ENCODE measurements at places on chromosomes 2 and 18.
A peak's percentile ranks its signal among the peaks of the same experiment; 100 is the strongest.

DNA sequence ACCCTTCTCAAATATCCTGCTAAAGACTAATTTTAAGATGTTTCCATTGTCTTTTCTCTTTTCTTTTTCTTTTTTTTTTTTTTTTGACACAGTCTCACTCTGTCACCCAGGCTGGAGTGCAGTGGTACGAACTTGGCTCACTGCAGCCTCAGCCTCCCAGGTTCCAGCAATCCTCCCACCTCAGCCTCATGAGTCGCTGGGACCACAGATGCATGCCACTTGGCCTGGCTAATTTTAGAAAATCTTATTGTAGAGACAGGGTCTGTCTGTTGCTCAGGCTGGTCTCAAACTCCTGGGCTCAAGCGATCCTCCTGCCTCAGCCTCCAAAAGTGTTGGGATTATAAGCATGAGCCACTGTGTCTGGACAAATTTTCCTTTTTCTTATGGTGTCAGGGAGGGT is 167.5 kb downstream of the MCFD2 start:
- DNase-seq: no peak

DNA sequence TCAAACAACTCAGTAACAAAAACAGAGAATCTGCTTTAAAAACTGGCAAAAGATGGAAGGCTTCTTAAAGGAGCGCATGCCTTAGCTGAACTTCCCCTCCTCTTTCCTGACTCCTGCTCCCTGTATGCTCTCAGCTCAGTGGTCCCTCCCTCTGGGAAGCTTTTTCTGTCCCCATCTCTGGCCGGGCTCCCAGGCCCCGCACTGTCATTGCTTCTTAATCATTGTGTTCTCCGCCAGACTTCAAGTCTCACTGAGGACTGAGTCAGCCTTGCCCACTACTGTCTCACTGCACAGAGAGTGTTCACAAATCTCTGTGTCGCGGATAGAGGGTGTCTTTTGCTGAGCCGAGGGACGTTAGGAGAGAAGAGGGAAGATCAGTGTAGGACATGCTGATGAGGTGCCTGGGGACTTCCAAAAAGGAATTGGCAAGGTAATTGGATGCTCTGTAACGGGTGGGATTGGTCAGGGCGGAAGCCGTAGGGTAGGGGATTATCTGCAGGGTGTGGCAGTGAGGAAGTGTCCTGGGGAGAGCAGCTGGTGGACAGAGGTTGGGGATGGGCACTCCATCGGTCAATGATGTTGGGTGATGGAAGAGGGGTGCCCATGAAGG is 16.2 kb downstream of the TOGARAM2 start:
- DNase-seq: no peak

DNA sequence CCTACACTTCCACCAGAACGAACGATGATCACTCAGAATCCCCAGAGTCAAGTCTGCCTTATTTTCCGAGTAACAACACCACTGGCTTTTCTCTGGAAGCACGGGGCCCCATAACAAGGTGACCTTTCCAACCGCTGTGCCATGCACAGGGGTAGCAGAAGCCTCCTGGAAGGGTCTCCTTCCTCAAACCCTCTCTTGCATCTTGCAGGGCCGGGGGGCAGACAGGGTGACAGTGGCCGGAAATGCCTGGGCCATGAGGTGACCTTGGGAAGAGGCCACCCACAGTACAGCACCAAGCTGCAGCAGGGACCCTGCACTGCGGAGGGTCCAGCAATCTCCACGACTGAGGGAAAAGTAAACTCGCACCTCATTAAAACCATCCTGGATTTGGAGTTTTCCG is 108.5 kb downstream of the PXDN start:
- DNase-seq: no peak

DNA sequence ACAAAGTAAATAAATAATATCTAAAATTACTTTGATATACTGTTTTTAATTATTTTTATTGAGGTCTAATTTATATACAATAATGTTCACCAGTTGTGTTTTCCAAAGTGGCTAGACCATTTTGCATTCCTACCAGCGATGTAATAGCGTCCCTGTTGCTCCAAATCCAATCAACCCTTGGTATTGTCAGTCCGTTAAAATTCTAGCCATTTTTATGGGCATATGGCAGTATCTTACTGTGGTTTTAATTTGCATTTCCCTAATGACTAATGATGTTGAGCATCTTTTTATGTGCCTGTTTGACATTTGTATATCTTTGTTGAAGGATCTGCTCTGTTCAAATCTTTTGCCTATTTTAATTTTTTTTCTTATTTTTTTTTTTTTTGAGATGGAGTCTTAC is 185.0 kb downstream of the PRPF40A start:
- DNase-seq: no peak

DNA sequence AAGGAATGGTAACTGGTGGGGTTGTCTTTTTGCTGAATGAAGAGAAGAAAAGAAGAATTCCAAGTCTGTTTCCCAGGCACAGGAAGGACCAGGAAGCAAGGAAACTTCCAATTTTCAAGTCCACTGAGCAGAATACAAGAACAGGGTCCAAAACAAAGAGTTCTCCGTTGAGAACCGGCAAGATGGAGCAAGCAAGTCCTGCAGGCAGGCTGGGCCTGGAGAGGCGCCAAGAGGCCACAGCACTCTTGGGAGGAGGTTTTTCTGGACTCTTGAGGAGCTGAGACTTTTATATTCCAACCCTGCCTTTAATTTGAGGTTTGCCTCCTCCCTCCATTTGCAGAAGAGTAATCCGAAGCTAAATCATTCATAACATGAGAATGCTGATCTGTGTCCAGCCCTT is 224.5 kb downstream of the IKZF2 start:
- DNase-seq: no peak

DNA sequence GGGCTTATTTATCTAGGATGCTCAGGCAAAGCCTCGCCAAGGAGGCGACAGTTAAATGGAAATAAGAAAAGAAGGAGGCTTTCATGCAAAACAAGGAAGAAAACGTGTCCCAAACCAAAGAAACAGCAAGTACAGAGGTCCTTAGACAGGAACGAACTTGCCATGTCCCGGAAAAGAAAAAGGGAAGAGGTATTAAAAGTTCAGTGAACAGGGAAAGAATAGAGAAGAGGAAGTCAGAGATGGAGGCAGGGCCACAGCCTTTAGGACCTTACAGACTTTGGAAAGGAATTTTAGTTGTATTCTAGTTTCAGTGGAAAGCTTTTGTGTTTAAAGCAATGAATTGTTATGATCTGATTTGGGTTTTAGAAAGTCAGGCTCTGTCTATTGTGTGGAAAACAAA is 22.1 kb downstream of the IKZF2 start:
- no peak for DNase-seq

- no peak for DNase-seq
These were observed 4.0 kb upstream of the ALLC start for GRCh38 chr2:3654011-3654410.

DNA sequence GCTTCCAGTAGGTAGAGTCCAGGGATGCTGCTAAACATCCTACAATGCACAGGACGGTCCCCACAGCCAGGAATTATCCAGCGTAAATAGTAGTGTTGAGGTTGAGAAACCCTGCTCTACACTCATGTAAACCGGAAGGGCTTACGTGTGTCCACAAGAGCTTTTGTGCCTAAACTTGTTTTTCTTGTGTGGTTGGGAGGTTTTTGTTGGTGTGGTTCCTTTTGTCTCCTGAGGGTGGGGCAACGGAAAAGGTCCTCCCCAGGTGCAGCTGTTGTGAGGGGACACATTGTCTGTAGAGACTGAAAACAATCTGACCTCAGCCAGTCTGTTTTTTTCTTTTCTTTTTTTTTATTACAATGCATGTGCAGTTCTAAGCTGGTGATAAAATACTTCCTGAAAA is 72.7 kb upstream of the MGAT5 start:
- DNase-seq: peak; percentile 46

DNA sequence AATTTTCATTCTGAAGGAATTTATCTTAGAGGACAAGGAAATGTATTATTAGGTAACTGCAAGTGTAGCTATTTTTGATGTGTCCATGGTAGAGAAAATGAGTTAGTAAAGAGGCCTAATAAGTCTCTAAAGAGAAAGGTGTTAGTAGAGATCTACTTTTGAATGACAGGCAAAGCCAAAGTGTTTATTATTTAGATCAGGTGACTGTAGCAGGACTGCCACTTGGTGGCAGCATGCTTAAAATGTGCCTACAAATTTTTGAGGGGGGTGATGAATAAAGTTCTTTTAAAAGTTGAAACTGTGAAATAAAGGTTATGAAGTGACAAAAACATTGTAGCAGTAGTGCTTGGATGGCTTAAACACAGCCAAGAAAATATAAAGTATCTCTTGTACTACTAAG is 421.5 kb upstream of the MEIS1 start:
- no peak for DNase-seq

DNA sequence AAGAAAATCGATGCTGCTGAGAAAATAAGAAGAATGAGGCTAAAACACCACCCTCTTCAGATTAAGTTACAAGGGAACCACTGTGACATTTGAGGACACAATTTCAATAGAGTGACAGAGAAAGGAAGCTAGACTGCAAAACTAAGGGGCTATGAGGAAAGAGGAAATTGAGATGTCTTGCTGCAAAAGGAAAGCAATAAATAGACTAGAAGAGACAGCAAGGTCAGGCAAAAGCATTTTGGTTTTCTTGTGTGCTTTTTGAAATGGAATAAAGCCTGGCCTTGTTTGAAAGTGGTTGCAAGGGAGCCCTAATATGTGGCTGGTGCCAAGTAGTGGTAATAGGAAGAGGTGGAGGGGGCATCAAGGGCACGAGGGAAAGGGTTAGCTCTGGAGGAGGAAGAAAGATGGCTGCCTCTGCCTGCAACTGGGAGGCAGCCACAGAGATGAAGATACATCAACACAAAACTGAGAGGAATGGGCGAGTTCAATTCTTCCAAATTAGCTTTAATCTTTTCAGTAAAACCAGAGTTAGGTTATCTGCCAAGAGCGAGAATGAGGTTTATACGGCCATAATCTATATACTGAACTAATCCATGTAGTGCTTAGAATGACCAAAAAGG is 1.2 kb upstream of the MRO start:
- DNase-seq: no peak

GRCh38 chr2:22355816-22356433 is 1029.1 kb upstream of the KLHL29 start:
- DNase-seq: peak; percentile 22

DNA sequence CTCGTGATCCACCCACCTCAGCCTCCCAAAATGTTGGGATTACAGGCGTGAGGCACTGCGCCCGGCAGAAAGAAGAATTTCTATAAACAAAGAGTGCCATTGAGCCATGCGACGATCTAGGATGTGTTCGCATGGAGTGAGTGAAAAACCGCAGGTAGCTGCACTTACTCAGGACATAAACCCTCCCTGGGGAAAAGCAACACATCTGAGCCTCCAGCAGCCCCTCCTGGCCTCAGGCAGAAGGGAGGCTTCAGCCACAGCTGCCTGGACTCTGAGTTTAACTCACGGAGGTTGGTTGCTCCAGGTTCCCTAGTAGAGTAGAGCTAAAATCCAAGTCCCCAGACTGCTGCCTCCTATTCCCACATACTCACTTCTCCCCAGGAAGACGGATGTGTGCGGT is 11.3 kb upstream of the STK25 start:
- no peak for DNase-seq

- DNase-seq: no peak
These were observed 95.0 kb downstream of the PID1 start for GRCh38 chr2:229176136-229176535.

GRCh38 chr2:54894467-54894866 is 155.8 kb downstream of the RTN4 start:
- DNase-seq: no peak

- DNase-seq: no peak
These were observed 566.6 kb upstream of the DSEL start for GRCh38 chr18:68083131-68083530.

DNA sequence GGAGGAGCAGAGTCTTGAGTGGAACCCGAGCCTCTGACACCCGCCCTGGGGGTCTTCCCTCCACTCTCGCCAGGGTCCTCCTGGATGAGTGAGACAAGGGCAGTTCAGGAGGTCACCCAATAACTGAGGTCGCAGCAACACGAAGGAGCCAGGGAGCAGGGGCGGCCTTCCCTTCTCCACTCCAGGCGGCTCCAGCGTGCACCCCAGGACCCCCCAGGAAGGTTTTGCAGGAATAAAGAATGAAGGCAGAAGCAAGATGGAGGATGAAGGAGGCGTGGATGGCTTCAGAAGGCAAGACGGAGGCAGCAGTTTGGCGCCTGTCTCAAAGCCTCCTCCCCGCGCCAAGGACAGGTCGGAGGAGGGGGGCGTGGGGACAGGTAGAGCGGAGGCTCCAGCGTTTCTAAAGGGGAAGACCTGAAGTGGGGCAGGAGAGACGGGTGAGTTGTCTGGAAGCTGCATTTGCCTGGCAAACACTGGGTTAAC is 579 bp upstream of the ITM2C start:
- DNase-seq: no peak

DNA sequence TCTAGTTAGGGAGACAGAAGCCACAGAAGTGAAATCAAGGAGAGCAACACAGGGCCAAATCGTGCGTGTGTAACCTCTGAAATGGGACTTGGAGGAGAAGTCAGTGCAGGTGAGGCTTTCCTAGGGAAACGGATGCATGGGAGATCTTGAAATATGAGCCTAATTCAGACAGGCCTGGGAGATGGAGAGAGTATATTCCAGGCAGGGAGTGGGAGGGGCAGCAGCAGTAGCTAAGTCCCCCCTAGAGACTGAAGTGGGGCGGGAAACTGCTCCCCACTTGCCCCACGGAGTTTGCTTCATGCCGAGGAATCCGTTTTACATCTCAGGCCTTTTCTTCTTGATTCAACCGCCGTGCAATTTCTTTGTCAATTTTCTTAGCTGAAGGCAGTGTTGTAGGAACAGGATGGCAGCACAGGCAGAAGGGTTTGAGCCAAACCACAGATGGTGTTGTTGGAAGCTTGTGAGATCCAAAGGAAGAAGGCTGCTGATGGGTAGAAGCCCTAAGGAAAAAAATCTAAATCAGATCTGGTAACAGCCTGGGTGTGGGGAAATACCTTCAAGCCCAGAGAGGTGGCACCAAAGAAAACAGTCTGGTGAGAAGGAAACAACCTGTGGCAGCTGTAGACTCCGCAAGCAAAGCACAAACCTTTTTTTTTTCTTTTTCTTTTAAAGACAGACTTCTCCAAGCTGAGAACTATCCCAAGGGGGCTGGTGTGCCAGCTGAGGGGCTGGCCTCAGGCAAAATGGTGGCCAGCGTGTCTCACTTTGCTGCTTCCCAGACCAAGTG is 40.2 kb downstream of the EPAS1 start:
- DNase-seq: no peak

DNA sequence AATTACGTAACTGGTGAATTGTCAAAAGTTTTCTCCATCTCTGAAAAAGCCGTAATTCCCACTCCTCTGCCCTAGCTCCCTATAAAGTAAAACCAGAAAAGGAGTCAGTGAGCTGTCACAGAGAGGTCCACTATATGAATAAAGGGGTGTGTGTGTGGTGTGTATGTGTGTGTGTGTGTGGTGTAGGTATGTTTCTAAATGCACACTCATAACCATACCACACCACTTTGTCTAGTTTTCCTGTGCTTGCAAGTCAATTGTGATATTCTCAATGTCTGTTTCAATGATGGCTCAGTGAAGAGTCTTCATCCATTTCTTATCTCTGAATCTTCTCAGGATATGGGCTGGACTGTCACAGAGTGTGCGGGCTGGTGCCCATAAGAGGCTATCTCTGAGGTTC is 54.8 kb upstream of the CCDC68 start:
- no peak for DNase-seq

DNA sequence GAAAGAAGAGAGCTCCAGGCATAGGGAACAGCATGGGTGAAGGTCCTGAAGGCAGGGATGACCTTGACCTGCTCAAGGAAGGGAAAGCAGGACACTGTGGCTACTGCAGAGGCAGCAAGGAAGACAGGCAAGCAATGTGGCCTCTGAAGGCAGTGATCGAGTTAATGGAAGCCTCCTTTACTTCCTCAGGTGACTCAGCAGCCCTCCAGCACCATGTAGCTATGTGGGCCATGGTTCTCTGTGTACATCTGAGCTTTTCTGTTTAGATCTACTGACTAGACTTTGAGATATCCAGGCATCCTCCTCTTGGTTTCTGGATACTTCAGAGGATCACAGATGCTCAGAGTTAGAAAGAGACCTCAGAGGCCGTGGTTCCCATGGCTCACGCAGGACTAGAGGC is 107.3 kb upstream of the PID1 start:
- no peak for DNase-seq
